ENCODE measurements at places on chromosomes 1 and 21. TPM values are rescaled to one million over a fixed set of nuclear protein-coding genes. Genes with fewer than 3 reads are reported as not detected.

- no peak for DNase-seq
Measured at GRCh38 chr1:229229721-229230139, 41.2 kb upstream of the RAB4A start.

OSCP1 gene
- 21.4 TPM for polyA plus RNA-seq

PPFIA4 gene
- polyA plus RNA-seq: 7.4 TPM

GRCh38 chr1:111369645-111370044 lies 57.9 kb downstream of the OVGP1 start:
- no peak for DNase-seq

DNA sequence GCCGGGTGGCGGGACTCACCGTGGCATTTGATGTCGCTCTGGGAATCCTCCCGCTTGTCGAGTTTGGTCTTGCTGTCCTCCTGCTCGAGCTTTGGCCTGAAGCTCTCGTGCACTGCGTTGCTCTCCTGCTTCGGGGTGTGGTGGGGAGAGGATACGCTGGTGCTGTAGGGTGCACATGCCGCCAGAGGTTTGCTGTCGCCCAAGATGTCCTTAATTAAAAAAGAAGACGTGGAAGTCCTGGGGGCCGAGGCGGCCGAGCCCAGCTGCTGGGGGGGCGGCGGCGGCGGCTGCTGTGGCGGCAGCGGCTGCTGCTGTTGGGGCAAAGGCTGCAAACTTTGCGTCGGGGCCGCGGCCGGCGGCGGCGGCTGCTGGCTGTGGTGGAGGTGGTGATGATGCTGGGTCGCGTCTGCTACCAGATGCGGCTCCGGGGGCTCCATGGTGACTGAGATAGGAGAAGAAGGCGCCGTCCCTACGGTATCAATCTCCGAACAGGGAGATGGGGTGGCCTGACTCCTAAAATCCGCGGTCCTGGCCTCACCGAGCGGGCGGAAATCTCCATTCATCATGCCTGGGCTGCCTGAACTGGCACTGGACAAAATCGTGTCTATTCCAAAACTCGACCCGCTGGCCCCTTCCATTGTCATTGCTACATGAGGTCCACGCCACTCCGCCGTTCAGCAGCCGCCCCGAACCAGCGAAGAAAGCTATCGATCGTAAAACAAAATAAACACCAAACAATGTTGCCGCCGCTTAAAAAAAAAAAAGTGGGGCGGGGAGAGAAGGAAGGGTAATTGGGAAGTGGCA lies at the start of gene BARHL2:
Gene BARHL2 (minus strand): TSS at position 751 of the 804 bp plus-strand sequence. CDS start 107 bp downstream, at position 644.
- no peak for DNase-seq

PHLDA3 gene
- polyA plus RNA-seq: 12.7 TPM

- no peak for DNase-seq
Measured at GRCh38 chr1:221937155-221937953, 195.5 kb upstream of the DUSP10 start.

Data from renal pelvis (tissue), 12 donors.